GM23338 (cell line): ENCODE measurements at places on chromosomes 5 and 9. TPM values are rescaled to one million over a fixed set of nuclear protein-coding genes. Genes with fewer than 3 reads are reported as not detected.

DNA sequence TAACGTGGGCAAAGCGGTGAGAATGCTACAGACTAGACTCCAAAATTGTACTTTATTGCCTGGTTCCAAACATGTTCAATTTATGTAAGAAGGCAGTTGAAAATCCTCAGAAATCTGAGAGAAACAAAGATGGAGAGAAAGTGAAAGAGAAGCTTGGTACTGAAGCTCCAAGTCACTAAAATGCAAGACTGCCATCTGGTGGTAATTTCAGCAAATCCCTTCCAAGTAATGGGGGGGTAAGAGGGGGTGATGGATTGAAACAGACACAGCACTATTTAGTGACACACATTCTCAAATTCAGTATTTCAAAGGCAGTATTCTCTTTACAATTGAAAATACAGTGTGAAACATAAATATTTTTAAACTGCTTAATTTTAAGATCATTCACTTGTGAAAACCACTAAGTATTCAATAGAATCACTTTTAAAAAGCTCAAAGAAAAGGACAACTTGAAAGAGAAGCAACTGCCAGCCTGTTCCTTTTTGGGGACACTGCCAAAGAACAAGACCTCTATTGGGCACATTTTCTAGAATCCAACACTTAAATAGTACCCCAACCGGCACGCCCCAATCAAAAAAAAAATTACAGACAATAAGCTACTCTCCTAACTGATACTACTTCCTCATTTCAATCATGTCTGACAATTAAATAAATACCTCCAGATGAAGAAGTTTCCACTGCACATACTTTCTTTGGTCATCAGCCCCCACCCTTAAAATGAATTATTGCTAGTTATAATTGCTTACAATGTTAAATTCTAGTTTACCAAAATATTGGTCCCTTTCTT, 131.5 kb downstream of the AGTPBP1 start:
- DNase-seq: peak; percentile 85

GRCh38 chr9:97475059-97475458, 26.4 kb upstream of the TMOD1 start:
- no peak for DNase-seq

- DNase-seq: no peak
These were observed 19.4 kb downstream of the OGN start for GRCh38 chr9:92385001-92385400.

DNA sequence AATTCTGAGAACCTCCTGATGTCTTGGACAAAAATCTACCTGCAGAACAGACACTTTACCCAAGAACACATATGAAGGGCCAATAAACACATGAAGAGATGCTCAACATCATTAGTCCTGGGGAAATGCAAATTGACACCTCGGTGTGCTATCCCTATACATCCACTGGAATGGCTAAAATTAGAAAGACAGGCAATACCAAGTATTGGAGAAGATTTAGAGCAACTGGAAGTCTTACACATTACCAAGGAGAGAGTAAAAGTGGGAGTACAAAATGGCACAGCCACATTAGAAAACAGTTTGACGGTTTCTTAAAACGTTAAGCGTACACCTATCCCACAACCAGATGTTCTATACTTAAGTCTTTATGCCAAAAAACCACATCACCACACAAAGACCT, 3.3 kb upstream of the TDRD7 start:
- no peak for DNase-seq

- DNase-seq: no peak
These were observed 341.1 kb downstream of the ZSWIM6 start for GRCh38 chr5:61673007-61673735.

DNA sequence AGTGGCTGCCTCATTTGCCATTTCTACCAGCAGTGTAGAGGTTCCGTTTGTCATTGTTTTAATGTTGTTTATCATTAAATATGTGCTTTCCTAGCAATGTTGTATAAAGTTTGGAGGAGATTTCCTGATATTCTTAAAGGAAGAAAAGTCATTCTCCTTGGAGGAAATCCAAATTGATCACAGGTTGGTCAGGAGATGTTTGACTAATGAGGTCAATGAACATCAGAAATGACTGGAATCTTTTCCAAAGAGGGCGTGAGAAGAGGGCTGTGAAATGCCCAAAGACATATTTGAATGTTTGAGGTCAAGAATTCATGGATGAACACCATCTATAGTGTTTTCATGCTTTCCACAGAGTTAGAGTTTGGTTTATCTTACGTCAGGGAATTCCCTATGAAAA, 471.3 kb downstream of the MAT2B start:
- no peak for DNase-seq

DNA sequence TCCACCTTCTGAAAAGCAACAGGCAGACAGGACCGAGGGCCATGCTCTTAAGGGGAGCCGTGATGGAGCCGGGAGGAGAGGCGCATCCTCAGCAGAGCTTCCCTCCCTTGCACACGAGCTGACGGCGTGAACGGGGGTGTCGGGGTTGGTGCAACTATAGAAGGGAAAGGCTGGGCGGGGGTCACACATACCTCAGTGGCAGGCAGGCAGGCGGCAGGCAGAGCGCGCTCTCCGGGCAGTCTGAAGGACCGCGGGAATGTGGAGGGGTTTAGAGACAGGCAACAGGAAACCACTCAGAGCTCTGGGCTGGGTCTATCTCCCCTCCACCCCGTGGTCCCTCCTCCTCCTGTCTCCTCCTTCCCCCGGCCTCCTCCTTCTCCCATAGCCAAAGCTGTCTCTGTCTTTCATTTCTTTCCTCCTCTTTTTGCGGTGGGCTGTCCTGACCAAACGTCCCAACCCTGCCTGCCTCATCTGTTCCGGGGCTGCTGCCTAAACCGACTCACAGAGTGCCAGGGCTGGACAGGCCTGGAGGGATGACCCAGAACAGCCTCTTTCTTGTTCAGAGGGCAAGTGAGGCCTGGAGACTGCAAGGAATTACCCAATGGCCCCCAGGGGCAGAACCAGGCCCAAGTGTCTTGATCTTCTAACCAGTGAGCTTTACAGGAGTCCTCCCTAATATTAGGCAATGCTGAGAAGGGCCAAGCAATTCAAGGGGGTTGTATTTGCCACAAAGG, at the start of gene SPARC:
SPARC (minus strand) TSS at position 242 of the 734 bp plus-strand sequence. CDS start 10,727 bp downstream, outside the sequence.
- peak; percentile 94 for DNase-seq

GRCh38 chr5:67246546-67247268, 50.1 kb upstream of the CD180 start:
- DNase-seq: no peak

GRCh38 chr5:178348356-178349074, 115.9 kb upstream of the PHYKPL start:
- no peak for DNase-seq

DNA sequence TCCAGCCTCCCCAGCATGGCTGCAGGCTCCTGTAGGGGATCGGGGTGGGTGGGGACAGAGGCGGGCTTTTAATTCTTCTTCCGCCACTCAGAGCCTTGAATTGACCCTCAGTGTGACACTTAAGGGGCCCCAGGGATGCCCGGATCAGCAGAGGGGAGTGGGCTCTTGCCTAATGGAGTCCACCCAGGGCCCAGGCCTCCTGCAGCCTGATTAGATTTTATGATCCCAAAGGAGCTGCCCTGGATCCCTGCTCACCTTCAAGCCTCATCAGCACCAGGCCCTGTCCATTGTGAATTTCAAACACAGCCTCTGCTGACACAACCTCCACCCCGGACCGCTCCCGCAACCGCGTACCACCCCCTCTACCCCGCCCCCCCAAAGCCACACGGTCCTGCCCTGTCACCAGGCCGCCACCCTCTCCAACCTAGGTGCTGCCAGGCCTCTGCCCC, 214.1 kb upstream of the IER5L start:
- DNase-seq: no peak

- DNase-seq: no peak
These were observed 68.0 kb upstream of the CTNNA1 start for GRCh38 chr5:138685193-138685745.

DNA sequence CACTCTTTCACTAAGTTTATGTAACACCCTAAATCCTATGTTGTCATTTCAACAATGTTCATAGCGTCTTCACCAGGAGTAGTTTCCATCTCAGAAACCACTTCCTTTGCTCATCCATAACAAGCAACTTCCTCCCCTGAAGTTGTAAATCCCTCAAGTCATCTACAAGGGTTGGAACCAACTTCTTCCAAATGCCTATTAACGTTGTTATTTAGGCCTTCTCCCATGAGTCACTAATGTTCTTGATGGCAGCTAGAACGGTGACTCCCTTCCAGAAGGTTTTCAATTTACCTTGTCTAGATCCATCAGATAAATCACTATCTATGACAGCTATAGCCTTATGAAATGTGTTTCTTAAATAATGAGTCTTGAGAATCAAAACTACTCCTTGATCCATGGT, 73.3 kb upstream of the TARS1 start:
- no peak for DNase-seq

- no peak for DNase-seq
These were observed 4.1 kb downstream of the FIBCD1 start for GRCh38 chr9:130934702-130935647.

GRCh38 chr9:81782313-81782995, 93.1 kb upstream of the TLE1 start:
- no peak for DNase-seq

GRCh38 chr9:134575901-134576176, 65.8 kb upstream of the COL5A1 start:
- no peak for DNase-seq

Gene ERMP1
- 5.0 and 5.3 TPM in 2 replicates for polyA plus RNA-seq

Gene MCC
- polyA plus RNA-seq: 2.7 and 3.8 TPM in 2 replicates

Gene TNFSF15
- 0.03 and 0.06 TPM in 2 replicates for polyA plus RNA-seq

Gene SLC34A1
- not detected in 2 replicates for polyA plus RNA-seq

Gene WDR31
- 0.13 and 0.24 TPM in 2 replicates for polyA plus RNA-seq

Gene ADCY2
- polyA plus RNA-seq: 20.0 and 23.8 TPM in 2 replicates
